ENCODE measurements at places on chromosomes 1 and 21. TPM values are rescaled to one million over a fixed set of nuclear protein-coding genes. Genes with fewer than 3 reads are reported as not detected.

The LMX1A gene
- total RNA-seq, result 0.32 TPM

The MEX3A gene
- total RNA-seq, result 0.58 TPM

The IBA57 gene
- 7.5 TPM for total RNA-seq

The OPTC gene
- not detected for total RNA-seq
